Epithelial cell of alveolus of lung (primary cell): ENCODE measurements at places on chromosomes 4 and X. TPM values are rescaled to one million over a fixed set of nuclear protein-coding genes. Genes with fewer than 3 reads are reported as not detected.

Gene RNF212
- total RNA-seq: not detected in 2 replicates

Gene TGIF2LX
- total RNA-seq: not detected in 2 replicates

Gene SPANXA1
- not detected in 2 replicates for total RNA-seq

Gene PROM1
- not detected in 2 replicates for total RNA-seq

Gene SLC9A7
- total RNA-seq: 1.4 and 21.7 TPM in 2 replicates

Gene TLR1
- total RNA-seq: 0.39 TPM in 1 of 2 replicates, not detected in the other

Gene GRIA3
- total RNA-seq: 0.39 TPM in 1 of 2 replicates, not detected in the other
